ENCODE measurements at places on chromosomes 5 and 9.

DNA sequence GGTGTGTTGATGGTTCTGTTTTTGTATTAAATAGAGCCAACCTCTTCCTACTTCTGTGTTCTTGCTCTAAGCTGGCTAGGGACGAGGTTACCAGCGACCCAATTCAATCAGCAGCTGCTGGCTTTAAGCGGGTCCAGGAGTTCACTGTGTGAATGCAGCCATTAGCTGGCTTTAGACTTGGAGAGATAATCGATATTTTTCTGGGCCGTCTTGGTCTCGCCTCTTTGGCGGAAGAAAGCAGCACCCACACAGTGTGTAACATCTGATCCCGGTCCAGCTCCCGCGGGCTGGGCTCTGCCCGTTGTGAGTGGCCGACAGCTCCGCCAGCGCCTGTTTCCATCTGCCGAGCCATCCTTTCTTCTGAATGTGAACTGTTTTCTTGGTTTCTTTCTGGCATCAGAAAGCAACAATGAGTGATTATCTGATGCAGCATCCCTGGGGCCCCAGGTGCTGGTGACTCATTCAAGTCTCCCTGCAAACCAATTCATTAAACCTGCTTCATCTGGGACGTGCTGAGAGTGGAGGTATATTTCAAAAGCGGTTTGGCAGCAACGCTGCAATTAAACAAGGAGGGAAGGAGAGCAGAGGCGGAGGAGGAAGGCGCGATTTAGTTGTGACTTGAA is 90.8 kb upstream of the IRX4 start:
- DNase-seq: no peak

DNA sequence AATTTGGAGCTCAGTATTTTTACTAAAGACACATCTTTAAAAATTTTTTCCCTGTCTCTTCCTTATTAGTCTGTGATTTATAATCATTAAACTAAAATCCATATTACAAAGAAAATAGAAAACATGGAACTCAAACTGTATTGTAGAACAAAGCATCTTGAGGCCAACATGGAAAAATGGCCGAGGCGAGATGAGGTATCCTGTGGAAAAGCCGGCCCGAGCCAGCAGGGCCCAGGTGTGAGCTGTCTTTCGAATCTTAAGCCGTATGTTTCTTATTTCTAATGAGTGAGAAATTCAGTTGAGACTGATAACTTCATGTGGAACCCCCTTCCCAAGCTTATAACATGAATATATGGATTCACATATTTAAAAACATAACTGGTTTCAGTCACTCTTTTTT is 170.4 kb upstream of the OTULINL start:
- DNase-seq: no peak

DNA sequence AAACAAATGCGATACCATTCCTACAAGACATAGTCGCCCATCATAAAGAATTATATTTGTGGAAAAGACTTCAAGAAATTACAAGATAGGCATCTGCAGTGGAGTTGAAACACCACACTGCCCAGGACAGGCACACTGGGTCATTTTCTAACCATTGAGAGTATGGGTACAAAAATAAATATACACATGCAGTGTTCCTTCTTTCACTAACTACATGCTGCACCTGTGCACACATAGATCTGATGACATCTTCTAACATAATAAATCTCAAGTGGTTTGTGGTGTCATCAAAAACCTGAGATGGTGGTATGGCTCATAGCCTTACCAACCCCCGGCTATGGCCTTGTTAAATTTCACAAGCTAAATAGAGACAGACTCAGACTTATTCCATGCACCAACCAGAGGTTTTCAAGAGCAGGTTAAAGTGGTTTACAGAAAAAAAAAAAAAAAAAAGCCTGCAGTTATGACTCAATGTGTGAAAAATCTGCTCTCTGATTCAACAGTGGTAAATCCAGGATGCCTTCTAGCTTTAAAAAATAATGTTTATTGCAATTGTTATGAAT is 12.4 kb upstream of the NFIB start:
- DNase-seq: peak; percentile 34

DNA sequence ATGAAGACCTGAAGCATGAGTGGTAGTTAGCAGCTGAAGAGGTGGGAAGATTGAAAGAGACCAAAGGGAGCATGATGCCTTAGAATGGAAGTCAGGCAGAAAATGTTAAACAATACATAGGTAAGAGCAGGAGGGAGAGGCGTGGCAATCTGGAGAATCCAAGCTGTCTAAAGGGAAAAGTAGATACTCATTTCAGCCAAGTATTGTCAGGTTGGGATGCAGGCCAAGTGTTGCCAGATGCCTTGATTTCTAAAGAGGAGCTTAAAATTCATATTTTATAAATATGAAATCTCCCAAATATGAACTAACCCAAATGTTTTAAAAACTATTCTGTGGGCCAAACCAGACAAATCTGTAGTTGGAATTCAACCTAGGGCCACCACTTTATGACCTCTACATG is 4.2 kb downstream of the PAM start:
- DNase-seq: no peak

- DNase-seq: no peak
Measured at GRCh38 chr5:107673039-107673367, 2.3 kb upstream of the EFNA5 start.

- no peak for DNase-seq
Measured at GRCh38 chr9:76605321-76605900, 146.4 kb downstream of the GCNT1 start.

DNA sequence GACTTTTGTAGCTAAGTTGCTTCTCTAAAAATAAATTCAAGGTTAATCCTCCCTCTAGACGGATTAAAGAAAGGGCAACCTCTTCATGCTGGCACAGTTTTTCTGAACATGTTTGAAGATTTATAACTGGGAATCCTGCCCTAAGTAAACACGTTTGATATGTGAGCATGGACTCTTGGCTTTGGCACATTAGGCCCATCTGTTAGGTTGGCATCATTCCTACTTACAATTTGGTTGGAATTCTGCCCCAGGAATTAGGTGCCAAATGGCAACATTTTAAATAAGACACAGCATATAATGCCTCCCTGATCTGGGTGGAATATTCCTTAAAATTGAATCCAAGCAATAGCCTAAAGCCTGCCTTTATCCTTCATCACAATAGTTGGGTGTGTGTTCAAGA is 372.3 kb upstream of the CDH18 start:
- DNase-seq: no peak

DNA sequence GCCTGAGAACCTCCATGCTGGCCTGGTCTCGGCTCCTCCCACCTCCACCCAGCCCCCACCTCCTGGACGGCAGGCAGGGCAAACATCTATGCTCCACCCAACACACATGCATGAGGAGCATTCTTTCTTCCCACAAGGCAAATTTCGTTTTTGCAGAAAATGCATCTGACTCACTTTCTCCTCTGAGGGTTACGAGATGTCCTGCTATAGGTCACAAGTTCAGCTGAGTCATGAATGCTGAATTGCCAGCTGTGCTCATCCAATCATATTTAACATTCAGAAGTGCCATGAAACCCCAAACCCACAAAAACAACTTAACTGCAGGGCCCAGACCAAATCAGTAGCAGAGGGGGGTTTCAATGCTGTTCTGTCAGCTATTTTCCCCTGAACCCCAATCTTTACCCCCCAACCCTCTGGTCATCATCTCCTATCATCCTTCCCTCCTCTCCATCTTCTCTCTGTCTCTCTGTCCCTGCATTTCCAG is 39.0 kb upstream of the OSMR start:
- peak; percentile 7 for DNase-seq

- DNase-seq: no peak
Measured at GRCh38 chr5:172583931-172584511, 57.0 kb upstream of the NEURL1B start.

GRCh38 chr5:99369797-99370593 is 441.2 kb upstream of the CHD1 start:
- no peak for DNase-seq

DNA sequence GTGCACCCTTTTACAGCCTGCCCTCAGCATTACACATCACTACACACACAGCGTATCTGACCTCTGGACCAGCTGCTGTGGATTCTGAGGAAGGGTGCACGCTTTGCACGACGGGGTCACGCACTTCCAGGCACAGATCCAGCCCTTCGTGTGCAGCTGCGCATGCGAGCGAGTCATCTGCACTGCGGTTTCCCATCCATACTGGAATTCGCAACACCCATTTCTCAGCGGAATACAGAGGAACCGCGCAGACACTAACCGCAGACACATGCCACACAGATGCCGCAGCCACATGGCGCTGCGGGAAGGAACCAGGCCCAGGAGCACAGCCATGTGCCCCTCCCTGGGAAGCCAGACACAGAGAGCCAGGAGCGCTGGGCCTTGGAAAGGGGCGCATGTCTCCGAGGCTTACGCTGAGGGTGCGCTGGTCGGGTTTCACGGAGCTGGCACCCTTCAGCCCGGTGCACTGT is 43.5 kb downstream of the PNPLA7 start:
- no peak for DNase-seq

DNA sequence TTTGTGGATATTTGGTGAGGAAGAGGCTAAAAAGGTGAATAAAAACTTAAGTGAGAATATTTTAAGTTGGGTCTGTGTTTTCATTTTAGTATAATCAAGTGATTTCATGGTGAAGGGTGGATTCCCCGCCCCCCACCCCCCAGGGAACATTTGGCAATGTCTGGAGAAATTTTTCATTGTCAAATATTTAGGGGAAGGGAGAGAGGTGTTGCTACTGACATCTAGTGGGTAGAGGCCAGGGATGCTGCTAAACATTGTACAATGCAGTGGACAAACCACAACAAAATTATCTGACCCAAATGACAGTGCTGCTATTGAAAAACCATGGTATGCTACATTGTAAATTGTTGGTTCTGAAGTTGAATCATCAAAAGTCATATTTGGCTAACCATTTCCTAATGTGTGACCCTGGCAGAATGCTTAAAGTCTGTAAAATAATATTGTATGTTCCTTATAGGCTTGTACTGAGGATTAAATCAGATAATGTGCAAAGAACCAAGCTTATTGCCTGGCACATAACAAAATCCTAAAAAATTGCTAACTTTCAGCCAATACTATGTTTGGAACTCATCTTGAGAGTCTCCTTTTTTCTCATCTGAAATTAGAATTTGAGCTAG is 5.6 kb downstream of the C5orf24 start:
- no peak for DNase-seq

GRCh38 chr5:56658972-56659371 is 156.4 kb upstream of the MAP3K1 start:
- DNase-seq: no peak

DNA sequence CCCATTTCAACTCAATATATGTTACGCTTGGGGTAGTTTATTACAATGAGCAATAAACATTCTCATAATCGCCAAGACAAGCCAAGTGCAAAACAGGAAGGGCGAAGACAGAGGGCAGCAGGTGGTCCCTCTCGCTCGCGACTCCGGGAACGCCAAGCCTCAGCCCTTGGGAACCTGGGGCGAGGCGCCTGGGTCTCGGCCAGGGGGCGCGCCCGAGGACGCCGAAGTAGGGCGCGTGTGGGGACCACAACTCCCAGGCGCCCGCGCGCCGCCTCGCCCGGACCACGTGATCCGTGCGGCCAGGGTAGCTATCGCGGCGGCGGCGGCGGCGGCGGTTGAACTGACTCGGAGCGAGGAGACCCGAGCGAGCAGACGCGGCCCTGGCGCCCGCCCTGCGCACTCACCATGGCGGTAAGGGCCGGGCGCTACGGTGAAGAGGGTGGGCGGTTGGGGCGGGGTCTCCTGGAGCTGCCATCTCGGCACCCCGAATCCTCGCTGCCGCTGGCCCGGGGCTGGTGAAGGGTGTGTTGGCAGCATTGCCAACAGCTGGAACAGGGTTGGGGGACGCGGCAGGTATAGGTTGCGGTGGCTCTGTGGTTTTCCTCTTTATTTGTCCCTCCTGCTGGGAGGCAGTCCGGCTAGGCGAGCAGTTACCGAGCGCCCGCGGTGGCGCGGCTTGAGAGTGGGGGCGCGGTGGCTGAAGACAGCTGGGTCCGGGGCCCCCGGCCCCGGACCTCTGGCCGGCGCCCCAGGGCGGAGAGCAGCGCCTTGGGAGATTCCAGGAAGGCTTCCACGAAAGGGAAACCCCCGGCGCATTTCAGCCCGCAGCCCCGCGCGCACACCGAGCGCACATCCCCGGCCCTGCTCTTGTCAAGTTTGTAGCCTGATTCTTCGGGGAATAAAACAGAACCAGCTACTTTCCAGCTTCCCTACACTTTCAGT is at the start of gene SLC31A2:
Gene SLC31A2 (plus strand): TSS at position 338 of the 942 bp plus-strand sequence. CDS start 68 bp downstream, at position 406.
- DNase-seq: peak; percentile 83

- DNase-seq: peak; percentile 13
Measured at GRCh38 chr5:31361234-31361633, 167.7 kb downstream of the CDH6 start.

DNA sequence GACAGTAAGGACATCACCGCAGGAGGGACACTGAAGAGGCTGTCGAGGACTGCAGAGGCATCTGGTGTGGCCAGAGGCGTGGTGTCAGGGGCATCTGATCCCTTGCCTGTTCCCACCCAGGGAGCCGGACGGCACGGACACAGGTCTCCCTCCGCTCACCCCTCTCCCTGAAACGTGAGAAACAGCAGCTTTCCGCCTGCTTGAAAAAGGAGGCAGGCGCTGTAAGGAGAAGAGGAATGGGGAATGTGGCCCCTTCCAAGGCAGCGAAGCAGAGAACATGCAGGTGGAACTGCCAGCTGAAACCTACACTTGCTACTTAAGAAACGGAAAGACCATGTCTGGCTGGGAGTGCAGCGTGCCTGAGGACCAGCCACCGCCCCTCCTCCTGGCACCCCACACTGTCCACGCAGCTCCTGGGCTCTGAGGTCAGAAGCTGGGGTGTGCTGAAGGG is 176.2 kb downstream of the GAPVD1 start:
- no peak for DNase-seq

- peak; percentile 72 for DNase-seq
Measured at GRCh38 chr5:150458802-150459557, 9.4 kb upstream of the RPS14 start.

GRCh38 chr5:1826235-1826980 is 25.2 kb downstream of the NDUFS6 start:
- DNase-seq: no peak

- DNase-seq: no peak
Measured at GRCh38 chr5:115671939-115672338, 46.1 kb upstream of the TMED7 start.

- DNase-seq: no peak
Measured at GRCh38 chr5:39857041-39857440, 432.3 kb upstream of the DAB2 start.

GRCh38 chr5:139226131-139226530 is 28.0 kb upstream of the SIL1 start:
- no peak for DNase-seq

DNA sequence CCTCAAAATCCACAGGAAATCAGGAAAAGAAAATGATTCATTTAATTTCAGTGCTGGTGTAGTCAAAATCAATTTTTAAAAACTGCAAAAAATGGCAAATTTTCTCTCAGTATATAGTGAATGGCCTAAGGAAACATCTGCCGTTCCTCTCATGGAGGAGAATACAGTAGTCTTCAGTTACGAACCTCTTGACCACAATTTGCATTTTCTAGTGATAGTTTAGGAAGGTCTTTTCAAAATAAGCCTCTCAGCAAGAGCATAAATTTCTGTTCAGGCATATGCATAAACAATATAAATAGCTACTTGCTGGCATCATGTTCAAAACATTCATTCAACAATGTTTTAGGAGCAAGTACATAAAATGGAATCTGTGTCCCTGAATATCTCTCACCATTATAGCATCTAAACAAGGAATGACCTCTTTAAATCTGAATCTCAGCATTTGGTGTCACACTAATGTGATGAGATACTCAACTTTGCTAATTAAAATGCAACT is 33.5 kb downstream of the HAPLN1 start:
- no peak for DNase-seq

Measured in HT-29 (cell line).